Posterior cingulate gyrus (tissue), 11 donors: ENCODE measurements at places on chromosomes 1 and 21.
A peak's percentile ranks its signal among the peaks of the same experiment; 100 is the strongest.

GRCh38 chr21:44682580-44683151, 703 bp upstream of the KRTAP12-1 start:
- DNase-seq = no peak

DNA sequence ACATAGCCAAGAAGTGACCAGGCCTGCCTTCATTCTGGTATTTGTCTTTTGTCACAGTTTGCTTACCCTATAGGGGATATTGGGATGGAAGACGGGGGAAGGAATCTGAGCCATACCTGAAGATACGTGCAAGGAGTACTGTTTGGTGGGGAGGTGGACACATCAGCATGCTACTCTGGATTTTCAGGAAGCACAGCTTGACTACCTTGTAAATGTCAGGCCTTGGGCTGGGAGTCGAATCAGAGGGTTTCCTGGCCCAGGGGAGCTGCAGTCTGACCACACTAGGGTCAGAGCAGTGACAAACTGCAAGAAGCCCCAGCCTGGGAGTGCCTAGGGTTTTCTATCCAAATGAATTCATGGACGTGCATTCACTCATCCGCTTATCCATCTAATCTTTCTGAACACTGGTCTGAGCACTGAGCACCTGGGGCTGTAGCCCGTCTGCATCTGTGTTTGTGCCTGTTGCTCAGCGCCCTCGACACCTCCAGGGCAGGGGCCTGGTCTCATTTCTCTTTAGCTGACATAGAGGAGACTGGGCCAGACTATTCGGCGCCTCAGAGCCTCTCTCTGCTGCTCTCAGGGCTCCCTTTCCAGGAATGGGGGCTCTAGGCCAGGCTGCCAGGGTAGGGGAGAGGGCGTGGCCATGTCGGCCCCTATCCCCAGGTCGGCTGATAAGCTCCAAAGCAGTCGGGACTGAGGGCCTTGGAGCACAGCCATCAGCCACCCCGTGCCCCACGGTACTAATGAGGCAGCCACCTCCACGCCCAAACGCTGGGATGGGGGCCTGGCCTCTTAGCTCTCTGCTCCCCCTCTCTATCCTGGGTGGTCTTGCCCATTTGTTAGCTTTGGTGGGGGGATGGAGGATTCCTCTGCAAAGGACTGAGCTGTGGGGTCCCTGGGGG, 47.0 kb upstream of the SLC2A1 start:
- DNase-seq = no peak

DNA sequence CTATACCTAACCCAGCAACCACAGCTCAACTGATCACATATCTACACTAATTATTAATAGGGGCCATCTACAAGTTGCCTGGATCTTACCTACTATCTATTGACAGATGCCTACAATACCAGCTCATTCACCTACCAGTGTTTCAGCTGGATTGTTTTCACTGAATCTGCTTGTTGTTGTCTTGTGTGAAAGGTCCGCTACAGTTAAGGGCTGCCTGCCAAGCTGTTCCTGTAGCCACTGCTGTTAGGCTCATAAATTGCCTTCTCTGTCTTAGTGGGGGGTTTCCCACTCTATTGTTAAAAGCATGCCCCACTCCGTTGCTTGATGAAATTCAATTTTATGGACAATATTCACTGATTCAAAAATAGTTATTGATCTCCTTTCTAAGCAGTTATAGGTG, 199.7 kb upstream of the TMPRSS15 start:
- DNase-seq = no peak

DNA sequence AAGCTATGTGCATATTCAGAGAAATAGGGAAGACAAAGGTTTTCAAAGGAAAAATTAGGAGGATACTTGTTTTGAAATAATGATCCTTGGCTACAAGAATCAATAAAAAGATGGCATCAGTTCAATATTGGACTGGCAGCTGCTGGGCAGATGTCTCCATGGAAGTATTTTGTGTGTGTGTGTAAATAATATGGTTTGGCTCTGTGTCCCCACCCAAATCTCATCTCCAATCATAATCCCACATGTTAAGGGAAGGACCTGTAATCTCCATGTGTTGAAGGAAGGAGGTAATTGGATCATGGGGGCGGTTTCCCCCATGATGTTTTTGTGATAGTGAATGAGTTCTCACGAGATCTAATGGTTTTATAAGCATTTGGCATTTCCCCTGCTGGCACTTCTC, 40.4 kb upstream of the LRRC7 start:
- no peak for DNase-seq

DNA sequence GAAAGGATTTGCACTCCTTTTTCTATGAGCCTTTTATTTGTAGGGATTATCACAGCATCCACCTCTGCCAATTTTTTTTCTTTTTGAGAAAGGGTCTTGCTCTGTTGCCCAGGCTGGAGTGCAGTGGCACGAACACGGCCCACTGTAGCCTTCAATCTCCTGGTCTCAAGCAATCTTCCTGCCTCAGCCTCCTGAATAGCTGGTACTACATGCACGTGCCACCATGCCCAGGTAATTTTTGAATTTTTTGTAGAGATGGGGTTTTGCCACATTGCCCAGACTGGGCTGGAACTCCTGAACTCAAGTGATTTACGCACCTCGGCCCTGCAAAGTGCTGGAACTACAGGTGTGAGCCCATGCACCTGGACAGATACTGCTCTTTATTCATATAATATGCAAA, 2.1 kb downstream of the SAMSN1 start:
- DNase-seq = no peak

- DNase-seq = no peak
These were observed 691.3 kb upstream of the CXADR start for GRCh38 chr21:16821588-16821987.

DNA sequence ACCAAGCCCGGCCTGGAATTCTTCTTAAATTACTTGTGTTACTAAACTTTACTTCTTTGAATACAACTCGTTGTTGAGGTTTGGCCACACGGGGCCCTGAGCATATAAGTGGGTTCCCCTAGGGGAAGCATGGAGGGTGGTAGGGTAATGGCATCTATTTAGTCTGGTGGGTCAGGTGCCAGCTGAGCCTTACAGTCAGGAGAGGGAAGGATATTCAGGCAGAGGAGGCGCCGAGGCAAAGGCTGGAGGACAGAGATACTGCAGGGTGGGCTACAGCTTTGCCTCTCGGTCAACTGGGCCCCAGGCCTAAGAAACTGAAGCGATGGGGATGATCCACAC, 424 bp upstream of the NECAP2 start:
- no peak for DNase-seq

GRCh38 chr1:63087966-63088365, 234.4 kb upstream of the FOXD3 start:
- DNase-seq = peak; percentile 79

GRCh38 chr1:204503122-204503912, 8.7 kb upstream of the PIK3C2B start:
- no peak for DNase-seq

DNA sequence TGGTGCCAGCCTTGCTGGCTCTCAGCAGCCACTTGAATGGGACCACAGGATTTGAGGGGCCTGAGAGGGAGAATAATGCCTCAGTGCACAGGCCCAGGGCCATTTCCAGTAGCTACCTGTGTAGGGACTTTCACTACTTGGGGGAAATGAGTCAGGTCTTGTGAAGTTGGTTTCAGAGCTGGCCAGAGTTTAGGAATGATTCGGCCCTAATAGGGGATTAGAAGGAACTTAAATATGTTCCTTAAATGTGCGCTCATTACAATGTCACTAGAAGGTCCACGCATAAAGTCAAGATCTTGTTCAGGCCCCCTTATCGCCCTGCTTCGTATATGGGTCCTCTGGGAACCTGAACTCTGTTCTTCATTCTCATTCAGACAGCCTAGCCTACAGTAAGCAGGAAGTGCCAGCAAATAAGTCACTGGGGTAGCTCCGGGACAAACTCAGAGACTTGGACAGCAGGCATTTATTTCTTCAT, 5.6 kb upstream of the AKR1A1 start:
- no peak for DNase-seq

- no peak for DNase-seq
These were observed 201.0 kb downstream of the PBX1 start for GRCh38 chr1:164759979-164760469.

- DNase-seq = no peak
These were observed 14.0 kb downstream of the LPGAT1 start for GRCh38 chr1:211816586-211816985.

GRCh38 chr1:93623875-93624274, 57.8 kb downstream of the BCAR3 start:
- DNase-seq = no peak

GRCh38 chr1:218971156-218971555, 202.5 kb upstream of the LYPLAL1 start:
- DNase-seq = no peak

GRCh38 chr1:227896710-227897655, 50.7 kb downstream of the WNT9A start:
- DNase-seq = peak; percentile 5

GRCh38 chr1:205568135-205568468, 63.6 kb downstream of the CDK18 start:
- DNase-seq = no peak

DNA sequence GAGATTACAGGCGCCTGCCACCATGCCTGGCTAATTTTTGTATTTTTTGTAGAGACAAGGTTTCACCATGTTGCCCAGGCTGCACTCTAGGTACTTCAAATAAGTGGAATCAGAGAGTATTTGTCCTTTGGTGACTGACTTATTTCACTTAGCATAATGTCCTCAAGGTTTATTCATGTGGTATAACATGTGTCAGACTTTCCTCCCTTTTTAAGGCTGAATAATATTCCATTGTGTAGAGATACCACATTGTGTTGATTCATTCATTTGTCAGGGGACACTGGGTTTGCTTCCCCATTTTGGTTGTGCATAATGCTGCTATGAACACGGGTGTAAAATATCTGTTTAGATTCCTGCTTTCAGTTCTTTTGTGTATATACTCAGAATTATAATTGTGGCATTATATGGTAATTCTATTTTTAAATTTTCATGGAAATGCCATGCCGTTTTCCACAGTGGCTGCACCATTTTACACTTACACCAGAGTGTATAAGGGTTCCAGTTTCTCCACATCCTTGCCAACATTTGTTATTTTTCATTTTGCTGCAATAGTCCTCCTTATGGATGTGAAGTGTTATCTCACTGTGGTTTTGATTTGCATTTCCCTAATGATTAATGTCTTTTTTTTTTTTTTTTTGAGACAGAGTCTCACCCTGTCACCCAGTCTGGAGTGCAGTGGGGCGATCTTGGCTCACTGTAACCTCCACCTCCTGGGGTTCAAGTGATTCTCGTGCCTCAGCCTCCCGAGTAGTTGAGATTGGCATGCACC, 35.1 kb downstream of the IL6R start:
- DNase-seq = no peak

DNA sequence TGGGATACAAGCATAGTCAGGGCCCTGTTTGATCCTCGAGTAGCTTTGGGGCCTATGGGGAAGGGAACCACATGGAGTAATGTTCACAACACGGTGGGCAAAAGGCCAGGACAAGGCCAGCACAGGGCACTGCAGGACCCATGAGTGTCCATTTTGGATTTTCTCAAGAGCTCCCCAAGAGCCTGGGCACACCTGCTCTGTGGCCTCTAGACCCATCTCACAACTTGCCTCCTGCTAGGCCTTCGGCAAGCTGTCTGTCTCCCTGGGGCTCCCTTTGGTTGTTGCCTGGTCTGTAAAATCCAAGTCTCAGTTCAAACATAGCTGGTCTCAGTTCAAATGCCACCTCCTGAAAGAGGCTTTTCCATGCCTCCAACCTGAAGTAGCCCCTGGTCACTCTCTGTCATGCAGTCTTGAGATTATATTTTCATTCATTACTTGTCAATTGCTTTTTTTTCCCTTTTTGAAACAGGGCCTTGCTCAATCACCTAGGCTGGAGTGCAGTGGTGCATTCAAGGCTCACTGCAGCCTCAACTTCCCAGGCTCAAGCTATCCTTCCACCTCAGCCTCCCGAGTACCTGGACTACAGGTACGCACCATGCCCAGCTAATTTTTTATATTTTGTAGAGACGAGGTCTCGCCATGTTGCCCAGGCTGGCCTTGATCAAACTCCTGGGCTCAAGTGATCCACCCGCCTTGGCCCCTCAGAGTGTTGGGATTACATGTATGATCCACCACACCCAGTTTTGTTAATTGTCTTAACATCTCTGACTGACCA, 107.4 kb downstream of the MATN1 start:
- DNase-seq = no peak

DNA sequence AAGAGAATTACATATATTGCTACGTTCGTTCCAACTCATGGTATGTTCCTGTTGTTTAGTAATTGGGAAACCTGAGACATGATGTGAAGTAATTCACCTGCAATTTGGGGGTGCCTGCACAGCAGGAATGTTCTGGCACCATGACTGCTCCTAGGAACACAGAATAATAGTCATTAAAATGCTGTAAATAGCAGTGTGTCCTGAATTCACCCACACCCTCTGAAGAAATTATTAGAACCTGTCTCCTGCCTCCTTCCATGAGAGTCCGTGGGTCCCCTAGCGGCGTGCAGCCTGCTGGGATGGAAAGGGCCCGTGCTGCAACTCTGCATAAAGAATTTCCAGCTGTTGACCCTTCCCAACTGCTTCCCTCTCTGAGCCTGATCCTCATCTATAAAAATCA, 143.1 kb downstream of the PCBP3 start:
- no peak for DNase-seq

- no peak for DNase-seq
These were observed 58.5 kb downstream of the UMODL1 start for GRCh38 chr21:42129300-42130266.

- DNase-seq = no peak
These were observed 80.3 kb downstream of the RUNX3 start for GRCh38 chr1:24849672-24850295.

- no peak for DNase-seq
These were observed 1302.1 kb upstream of the ADGRL2 start for GRCh38 chr1:80498673-80499072.

DNA sequence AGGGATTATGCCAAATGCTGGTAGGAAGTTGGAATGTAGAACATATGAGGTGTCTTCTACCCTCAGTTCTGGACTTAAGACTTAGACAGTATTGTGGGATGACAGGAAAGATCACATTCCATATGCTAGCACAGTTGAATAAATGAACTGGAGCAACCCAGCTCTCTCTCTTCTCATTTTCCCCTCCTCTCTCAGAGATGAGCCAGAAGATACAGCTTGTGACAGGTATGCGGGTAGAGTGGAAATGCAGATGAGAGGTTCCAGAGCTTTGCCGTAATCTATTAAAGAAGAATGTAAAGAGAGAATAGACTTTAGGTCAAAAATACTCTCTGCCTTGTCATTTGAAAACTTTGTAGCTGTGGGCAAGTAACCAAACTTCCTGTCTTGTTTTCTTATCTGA, 32.5 kb upstream of the HMCN1 start:
- DNase-seq = no peak

GRCh38 chr21:16713331-16714117, 799.3 kb upstream of the CXADR start:
- no peak for DNase-seq

GRCh38 chr1:11648732-11649158, 5.5 kb downstream of the FBXO2 start:
- peak; percentile 34 for DNase-seq

DNA sequence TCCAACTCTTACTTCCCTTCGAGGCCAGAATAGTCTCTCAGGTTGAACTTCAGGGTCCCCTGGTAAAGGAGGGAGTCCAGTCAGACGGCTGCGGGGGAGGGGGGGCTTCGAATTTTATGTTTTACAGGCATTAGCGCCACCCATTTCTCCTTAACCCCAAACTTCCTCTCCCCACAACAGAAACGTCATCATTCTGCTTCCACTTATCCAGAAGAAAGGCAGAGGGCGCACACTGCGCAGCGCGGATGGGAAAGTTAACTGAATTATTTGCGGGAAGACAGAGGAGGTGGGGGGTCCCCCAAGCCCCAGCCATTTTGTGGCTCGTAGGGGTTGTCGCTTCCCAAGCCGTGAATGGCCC, 529 bp upstream of the PRMT2 start:
- DNase-seq = no peak

- DNase-seq = no peak
These were observed 312.6 kb downstream of the DPYD start for GRCh38 chr1:97608272-97608671.

GRCh38 chr21:46223217-46223616, 5.4 kb downstream of the LSS start:
- no peak for DNase-seq
